ENCODE measurements at places on chromosomes 5 and 9.

DNA sequence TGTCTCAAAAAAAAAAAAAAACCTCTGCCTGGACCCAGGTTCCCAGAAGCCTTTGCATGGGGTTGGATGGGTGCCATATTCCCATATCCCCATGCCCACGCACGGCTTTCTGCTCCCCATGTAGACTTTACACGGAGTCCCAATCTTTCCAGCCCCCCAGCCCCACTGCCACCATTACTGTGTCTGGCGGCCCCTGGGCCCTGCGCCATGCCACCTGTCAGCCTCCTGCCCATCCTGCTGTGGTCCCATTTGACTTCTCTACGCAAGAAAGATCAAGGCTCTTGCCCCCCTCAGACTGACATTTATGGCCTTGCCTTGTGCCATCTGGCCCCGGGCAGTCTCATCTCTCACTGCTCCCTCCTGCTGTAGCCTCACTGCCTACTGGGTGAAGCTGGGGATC, 6.5 kb upstream of the AK1 start:
- DNase-seq: no peak

DNA sequence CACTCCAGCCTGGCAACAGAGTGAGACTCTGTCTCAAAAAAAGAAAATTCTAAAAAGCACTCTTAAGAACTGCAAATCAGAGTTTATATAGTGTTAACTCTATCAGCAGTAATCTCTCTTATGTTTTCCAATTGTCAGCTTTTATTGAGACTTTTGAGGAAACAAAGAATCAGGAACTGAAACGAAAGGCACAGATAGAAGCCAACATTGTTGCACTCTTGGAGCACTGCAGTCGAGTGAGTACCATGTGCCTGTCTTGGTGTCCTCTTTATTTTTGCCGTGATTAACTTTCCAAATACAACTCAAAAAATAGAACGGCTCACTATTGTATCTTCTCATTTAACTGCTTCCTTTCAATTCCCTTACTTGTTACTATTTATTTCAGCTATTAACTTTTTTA, 41.7 kb upstream of the LRRC19 start:
- DNase-seq: no peak

- no peak for DNase-seq
These were observed 111.2 kb downstream of the SMARCA2 start for GRCh38 chr9:2126331-2126803.

GRCh38 chr9:17843236-17843635, 264.4 kb downstream of the SH3GL2 start:
- no peak for DNase-seq

DNA sequence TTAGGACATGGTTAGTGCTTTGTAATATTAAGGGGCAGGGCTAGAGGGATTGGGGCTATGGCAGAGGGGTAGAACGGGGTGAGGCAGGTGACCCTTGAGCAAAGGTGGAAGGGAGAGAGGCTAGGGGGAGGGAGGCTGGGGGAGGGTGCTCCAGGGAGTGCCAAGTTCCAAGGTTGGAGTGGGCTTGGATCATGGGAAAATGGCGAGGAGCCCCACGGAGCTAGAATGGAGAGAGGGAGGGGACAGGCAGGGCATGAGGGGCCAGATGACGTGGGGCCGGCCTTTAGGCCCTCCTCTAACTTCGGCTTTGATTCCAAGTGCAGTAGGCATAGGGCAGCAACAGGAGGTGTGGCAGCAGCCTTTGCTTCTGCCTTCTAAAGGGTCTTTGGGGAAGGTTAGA, 171.8 kb upstream of the PANK3 start:
- no peak for DNase-seq

GRCh38 chr9:99239341-99240060, 17.4 kb downstream of the SEC61B start:
- DNase-seq: no peak
